A549 treated with CORT108297 at 1 μM for 4 hours (cell line): ENCODE measurements at places on chromosomes 7 and 10. TPM values are rescaled to one million over a fixed set of nuclear protein-coding genes. Genes with fewer than 3 reads are reported as not detected.

Gene FAM25A
- total RNA-seq = 0.56 TPM in 1 of 5 replicates, not detected in the others

Gene SPDYE6
- total RNA-seq = not detected in 5 replicates

Gene CDK14
- total RNA-seq = 0.06 to 0.42 TPM (median 0.13 TPM) in 5 replicates

Gene TET1
- total RNA-seq = 0.35 to 0.58 TPM (median 0.53 TPM) in 5 replicates

Gene SLC26A4
- total RNA-seq = 0.02 to 0.13 TPM (median 0.05 TPM) in 5 replicates

Gene ARMC3
- 0.55 to 0.95 TPM (median 0.77 TPM) in 5 replicates for total RNA-seq

Gene CREB3L2
- total RNA-seq = 24.4 to 33.3 TPM (median 30.4 TPM) in 5 replicates

Gene PDK4
- 9.1 to 13.0 TPM (median 11.5 TPM) in 5 replicates for total RNA-seq

Gene SPDYE5
- not detected in 5 replicates for total RNA-seq

Gene CDNF
- total RNA-seq = 0.85 to 1.3 TPM (median 1.1 TPM) in 5 replicates

Gene PKD2L1
- 0.03 to 0.07 TPM (median 0.05 TPM) in 3 of 5 replicates, not detected in the others for total RNA-seq

Gene KLF14
- 0.03 to 0.07 TPM (median 0.05 TPM) in 3 of 5 replicates, not detected in the others for total RNA-seq

Gene MSMB
- total RNA-seq = not detected in 5 replicates

Gene TUBB8
- 0.03 to 0.12 TPM (median 0.07 TPM) in 3 of 5 replicates, not detected in the others for total RNA-seq
